ENCODE measurements at places on chromosomes 3 and 15. TPM values are rescaled to one million over a fixed set of nuclear protein-coding genes. Genes with fewer than 3 reads are reported as not detected.
A peak's percentile ranks its signal among the peaks of the same experiment; 100 is the strongest.

GRCh38 chr15:74376226-74376625, 8.8 kb upstream of the CYP11A1 start:
- H3K27me3 ChIP-seq: no peaks in the 10 kb centered on the region
- H3K27ac ChIP-seq: no peak overlapping the region
- peaks cover 19% of the 10 kb centered on the region for H3K4me1 ChIP-seq
- no peaks in the 10 kb centered on the region for H3K36me3 ChIP-seq
- DNase-seq: no peak

DNA sequence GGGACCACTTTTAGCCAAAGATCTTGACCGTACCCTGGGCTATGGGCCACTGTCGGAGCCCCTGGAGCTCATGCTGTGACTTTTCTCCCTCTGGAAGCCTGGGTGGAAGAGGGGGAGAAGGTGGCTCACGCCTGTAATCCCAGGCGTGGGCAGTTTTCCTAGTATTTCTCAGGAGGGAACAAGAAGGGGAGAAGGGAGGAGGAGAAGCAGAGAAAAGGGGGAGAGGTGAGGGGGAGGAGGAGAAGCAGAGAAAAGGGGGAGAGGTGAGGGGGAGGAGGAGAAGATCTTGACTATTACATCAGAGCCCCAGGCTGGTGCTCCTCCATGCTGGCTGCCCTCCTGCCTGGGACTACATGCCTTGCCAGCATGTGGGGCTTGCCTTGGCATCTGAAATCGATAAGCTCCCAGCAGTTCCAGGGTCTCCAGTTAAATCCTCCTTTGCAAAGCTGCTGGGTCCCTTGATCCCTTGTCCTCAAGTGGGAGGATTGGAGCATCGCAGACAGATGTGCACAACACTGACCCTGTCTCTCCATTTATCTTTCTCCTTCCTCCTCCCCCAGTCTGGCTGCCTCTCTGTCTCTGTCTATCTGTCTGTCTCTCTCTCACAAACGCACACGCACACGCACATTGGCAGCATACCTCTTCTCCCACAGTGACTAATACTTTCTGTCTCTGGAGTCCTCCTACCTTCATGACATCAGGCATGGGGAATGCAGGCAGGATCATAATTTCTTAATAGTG, 41.6 kb downstream of the MRAS start:
- H3K4me3 ChIP-seq: no peak overlapping the region
- H3K27ac ChIP-seq: no peak overlapping the region
- no peaks in the 10 kb centered on the region for H3K36me3 ChIP-seq

DNA sequence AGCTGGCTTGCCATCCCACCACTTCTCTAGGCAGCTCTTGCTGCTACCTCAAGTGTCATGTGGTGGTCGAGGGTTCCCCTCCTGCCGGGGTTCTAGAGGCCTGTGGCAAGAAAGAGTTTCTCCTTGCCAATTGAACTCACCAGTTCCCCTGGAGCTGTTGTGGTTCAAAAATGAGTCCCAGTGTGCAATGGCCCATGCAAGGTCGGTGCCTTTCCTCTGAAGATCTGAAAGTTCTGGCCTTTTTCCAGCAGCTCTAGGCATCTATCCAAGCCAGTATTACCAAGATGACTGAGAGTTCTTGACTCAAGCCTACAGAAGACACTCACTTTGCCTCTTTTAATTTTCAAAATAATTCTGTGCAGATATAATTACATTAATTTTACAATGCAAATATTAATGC, 163.6 kb downstream of the KCNMB2 start:
- H3K27me3 ChIP-seq: no peaks in the 10 kb centered on the region
- H3K27ac ChIP-seq: no peak overlapping the region
- no peak for DNase-seq
- H3K4me3 ChIP-seq: no peak overlapping the region

The DNASE1L3 gene
- total RNA-seq: not detected

DNA sequence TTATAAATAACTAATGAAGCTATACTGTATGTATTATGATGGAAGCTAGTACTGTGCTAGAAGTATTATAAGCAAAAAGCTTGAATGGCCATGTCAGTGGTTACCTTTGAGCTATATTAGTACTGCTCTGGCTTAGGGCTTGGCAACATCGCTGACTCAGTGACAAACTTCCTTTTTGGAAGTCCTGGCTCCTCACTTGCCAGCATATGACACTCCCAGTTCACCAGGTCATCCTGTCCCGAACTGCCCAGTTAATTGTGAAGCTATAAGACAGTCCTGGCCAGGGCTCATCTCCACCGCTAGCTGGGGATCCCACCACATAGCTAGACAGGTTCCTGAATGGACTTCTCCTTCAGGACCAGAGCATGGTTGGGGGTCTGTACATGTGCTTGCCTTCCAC, 31.9 kb downstream of the RAB8B start:
- DNase-seq: no peak
- H3K27me3 ChIP-seq: no peaks in the 10 kb centered on the region
- H3K4me1 ChIP-seq: peaks cover 7% of the 10 kb centered on the region
- H3K36me3 ChIP-seq: no peaks in the 10 kb centered on the region
- no peak overlapping the region for H3K4me3 ChIP-seq
- no peak overlapping the region for H3K27ac ChIP-seq

DNA sequence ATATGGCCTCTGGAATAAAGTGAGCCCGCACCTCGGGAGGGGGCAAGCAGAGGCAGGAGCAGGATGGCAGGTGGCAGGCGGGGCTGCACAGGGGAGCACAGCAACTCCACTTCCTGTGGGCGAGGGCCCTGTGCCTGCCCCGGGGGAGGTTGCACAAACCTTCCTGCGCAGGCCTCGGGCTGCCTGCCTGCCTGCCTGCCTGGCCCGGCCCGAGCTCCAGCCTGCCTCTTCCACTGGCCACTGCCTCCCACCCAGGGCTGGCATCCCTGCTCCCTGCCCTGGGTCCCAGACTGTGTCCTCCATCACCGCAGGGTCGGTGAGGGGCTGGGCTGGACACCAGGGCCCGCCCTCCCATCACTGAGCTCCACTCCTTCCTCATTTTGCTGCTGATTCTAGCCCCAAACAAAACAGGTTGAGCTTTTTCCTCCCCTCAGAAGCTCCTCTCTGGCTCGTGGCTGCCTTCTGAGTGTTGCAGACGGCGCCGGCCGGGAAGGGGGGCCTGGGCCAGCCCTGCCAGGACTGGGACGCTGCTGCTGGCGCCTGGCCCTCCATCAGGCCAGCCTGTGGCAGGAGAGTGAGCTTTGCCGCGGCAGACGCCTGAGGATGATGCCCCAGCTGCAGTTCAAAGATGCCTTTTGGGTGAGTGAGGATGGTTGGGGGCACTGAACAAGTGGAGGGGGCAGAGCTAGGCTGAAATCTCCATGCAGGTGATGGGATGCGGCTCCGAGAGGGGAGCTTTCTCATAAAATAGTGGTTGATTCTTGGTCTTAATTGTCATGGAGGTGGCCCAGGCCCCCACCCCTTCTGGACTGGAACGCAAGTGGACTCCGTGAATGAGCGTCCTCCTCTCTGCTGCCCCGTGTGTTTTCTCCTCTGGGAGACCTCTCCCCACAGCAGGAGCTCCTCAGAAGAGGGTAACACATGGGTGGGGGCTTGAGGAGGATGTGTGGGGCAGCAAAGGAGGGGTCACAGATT, at the start of gene PSTPIP1:
Gene PSTPIP1 (plus strand): TSS at position 156 of the 975 bp plus-strand sequence. CDS start 448 bp downstream, at position 604.
- H3K27me3 ChIP-seq: no peaks in the 10 kb centered on the region
- no peaks in the 10 kb centered on the region for H3K4me1 ChIP-seq
- peak; percentile 11 for DNase-seq
- no peak within 1 kb of the TSS for H3K27ac ChIP-seq
- H3K36me3 ChIP-seq: no peaks in the 10 kb centered on the region
- H3K4me3 ChIP-seq: no peak within 1 kb of the TSS

DNA sequence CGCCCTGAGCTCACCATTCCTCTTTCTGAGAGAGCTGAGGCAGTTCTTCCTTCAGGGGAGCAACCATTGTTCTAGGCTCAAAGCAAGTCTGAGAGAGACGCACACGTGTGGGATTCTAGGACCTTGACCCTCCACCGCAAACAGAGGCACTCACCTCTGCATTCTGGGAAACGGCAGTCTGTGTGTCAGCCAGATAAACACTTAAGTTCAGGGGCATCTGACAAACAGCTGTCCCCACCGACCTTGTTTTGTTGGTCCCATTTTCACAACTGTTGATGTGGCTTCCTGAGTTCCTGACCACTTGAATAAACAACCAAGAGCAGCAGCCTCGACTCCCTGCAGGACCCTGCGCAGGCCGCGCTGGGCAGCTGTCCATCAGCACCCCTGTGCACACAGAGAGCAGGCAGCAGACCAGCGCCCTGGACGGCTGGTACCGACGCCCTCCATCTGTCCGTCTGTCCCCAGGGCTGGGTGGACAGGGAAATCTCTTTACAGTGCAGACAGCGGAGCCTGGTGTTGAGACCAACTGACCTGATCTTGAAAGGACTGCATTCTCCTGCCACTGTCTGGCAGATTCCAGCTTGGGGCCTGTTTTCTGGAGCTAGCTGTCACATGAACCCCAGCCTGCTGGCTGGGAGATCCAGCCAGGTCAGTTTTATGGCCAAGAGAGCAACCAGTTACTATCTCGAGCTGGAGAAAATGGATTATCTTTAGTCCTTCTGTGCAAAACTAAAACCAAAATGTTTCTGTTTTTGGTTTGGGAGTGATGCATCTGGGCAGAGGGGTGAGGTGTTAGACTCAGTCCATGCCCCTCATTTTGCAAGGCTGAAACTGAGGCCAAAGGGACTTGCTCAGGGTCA, 64.2 kb downstream of the FAM43A start:
- H3K4me3 ChIP-seq: no peak overlapping the region
- no peaks in the 10 kb centered on the region for H3K36me3 ChIP-seq
- peaks cover 38% of the 10 kb centered on the region for H3K4me1 ChIP-seq
- DNase-seq: no peak
- peak overlapping the region; percentile 79 for H3K27ac ChIP-seq

DNA sequence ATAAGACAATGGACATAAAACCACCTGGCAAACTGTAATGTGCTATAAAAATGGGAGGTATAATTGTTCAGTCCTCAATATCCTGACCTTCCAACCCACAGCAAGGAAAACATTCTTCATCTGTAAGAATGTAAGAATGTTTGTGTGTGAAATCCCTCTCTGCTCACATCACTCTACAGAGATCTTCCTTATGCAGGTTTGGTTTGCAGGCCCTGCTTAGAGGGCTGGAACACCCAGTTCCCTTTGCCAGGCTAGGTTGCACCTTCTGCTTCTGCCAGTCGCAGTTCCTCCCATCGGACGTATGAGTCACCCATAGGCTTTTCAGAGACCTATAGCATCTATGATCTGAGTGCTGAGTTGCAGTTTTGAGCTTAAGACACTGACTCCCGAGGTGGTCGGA, 24.1 kb upstream of the MINAR1 start:
- DNase-seq: no peak
- H3K27me3 ChIP-seq: no peaks in the 10 kb centered on the region

DNA sequence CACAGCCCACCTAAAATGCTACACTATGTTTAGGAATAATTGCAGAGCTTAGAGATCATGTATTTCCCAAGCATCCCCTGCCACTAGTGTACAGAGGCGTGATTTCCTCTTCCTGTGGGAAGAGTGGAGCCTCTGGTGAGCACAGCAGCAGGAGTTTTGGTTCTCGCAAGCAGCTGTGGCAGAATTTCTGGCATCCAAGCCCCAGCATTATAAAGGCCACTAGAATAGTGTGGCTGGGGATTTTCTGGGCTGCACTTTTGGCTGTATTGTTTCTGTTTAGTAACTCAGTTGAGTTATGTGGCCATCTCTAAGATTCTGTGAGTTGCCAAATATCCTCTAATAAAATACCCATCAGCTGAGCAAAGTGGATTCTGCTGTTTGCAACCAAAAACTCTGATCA, 64.7 kb downstream of the GPR176 start:
- H3K27me3 ChIP-seq: no peaks in the 10 kb centered on the region
- H3K4me1 ChIP-seq: peaks cover 70% of the 10 kb centered on the region
- DNase-seq: no peak
- H3K36me3 ChIP-seq: peaks cover 25% of the 10 kb centered on the region
- H3K27ac ChIP-seq: peak overlapping the region; percentile 20

The RFTN1 gene
- total RNA-seq: 2.7 TPM

- no peaks in the 10 kb centered on the region for H3K27me3 ChIP-seq
- H3K4me3 ChIP-seq: no peak overlapping the region
- no peak overlapping the region for H3K27ac ChIP-seq
These were observed 22.7 kb downstream of the IRAK2 start for GRCh38 chr3:10187290-10187876.

DNA sequence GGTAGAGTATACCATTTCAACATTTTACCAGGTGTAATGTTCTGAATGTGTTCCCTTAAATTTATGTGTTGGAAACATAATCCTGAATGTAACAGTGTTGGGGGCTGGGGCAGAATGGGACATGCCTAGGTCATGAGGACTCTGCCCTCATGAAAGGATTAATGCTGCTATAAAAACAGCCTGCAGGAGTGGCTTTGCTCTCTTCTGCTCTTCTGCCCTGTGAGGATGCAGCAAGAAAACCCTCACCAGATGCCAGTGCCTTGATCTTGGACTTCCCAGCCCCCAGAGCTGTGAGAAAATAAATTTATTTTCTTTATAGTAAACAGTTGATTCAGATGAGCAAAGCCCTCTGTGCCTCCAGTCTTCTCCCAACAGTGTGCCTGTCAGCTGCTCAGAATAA, 326.0 kb upstream of the ONECUT1 start:
- no peak for DNase-seq
- no peak overlapping the region for H3K27ac ChIP-seq
- 0 out of 2 replicates have a peak, but pooled peaks cover 5% of the 10 kb centered on the region for H3K36me3 ChIP-seq
- H3K4me1 ChIP-seq: peaks cover 9% of the 10 kb centered on the region
- H3K27me3 ChIP-seq: peaks cover 4% of the 10 kb centered on the region

GRCh38 chr3:156610154-156610553, 55.2 kb upstream of the SSR3 start:
- no peaks in the 10 kb centered on the region for H3K36me3 ChIP-seq
- no peak for DNase-seq
- H3K4me1 ChIP-seq: peaks cover 36% of the 10 kb centered on the region

The CPNE4 gene
- 2.4 TPM for total RNA-seq

The ASB14 gene
- total RNA-seq: not detected

The DUOX2 gene
- 0.13 TPM for total RNA-seq

DNA sequence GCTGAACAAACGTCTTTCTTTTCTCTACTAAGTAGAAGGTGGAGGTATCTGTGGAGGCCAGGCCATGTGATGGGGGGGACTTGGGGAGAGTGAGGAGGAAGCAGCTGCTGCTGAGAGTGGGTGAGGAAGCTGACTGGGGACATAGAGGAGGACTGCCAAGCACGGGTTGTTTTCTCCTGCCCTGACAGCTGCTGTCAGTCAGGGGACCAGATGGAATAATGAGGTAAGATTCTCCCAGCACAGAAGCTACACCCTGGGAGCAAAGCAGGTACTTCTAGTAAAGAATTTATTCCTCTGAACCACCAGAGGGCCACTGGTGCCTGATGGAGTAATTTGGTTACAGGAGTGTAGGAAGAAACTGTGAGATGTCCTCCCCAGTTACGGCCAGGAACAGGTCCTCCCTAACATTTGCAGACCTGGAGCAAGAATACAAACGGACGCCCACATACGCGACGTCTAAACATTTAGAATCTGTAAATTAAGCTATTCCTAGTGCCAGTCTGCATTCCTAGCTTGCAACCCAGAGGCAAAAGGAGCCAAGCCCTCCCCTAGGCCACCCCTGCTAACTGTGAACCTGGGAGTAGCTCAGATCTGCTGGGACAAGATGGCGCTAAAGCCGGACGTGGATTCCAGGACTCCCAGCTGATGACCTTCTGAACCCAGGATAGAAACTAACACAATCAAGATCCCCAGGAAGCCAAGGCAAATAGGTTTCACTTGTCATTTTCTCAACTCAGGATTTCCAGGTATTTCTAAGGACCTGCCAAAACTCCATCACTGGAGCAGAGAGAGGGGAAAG, 14.8 kb downstream of the CRYGS start:
- no peak overlapping the region for H3K4me3 ChIP-seq
- no peak overlapping the region for H3K27ac ChIP-seq
- H3K4me1 ChIP-seq: peaks cover 24% of the 10 kb centered on the region

Measured in WTC11 (cell line).